ENCODE measurements at places on chromosomes 11 and 22.

- DNase-seq = no peak
Measured at GRCh38 chr11:119204066-119204465, 2.1 kb upstream of the CBL start.

GRCh38 chr11:134017511-134018430, 51.1 kb upstream of the JAM3 start:
- no peak for DNase-seq

- no peak for DNase-seq
Measured at GRCh38 chr11:70146299-70146698, 56.8 kb upstream of the FADD start.

DNA sequence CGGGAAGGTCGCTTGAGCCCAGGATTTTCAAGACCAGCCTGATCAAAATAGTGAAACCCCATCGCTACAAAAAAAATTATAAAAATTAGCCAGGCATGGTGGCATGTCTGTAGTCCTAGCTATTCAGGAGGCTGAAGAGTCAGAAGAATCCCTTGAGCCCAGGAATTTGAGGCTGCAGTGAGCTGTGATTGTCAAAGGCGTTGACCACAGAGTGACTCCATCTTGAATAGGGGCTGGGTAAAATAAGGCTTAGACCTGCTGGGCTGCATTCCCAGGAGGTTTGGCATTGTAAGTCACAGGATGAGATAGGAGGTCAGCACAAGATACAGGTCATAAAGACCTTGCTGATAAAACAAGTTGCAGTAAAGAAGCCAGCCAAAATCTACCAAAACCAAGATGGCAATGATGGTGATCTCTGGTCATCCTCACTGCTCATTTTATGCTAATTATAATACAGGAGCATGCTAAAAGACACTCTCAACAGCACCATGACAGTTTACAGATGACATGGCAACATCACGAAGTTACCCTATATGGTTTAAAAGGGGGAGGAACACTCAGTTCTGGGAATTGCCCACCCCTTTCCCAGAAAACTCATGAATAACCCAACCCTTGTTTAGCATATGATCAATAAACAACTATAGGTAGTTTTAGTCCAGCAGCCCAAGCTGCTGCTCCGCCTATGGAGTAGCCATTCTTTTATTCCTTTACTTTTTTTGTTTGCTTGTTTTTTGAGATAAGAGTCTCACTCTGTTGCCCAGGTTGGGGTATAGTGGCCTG, 2.8 kb upstream of the RDX start:
- DNase-seq = no peak

DNA sequence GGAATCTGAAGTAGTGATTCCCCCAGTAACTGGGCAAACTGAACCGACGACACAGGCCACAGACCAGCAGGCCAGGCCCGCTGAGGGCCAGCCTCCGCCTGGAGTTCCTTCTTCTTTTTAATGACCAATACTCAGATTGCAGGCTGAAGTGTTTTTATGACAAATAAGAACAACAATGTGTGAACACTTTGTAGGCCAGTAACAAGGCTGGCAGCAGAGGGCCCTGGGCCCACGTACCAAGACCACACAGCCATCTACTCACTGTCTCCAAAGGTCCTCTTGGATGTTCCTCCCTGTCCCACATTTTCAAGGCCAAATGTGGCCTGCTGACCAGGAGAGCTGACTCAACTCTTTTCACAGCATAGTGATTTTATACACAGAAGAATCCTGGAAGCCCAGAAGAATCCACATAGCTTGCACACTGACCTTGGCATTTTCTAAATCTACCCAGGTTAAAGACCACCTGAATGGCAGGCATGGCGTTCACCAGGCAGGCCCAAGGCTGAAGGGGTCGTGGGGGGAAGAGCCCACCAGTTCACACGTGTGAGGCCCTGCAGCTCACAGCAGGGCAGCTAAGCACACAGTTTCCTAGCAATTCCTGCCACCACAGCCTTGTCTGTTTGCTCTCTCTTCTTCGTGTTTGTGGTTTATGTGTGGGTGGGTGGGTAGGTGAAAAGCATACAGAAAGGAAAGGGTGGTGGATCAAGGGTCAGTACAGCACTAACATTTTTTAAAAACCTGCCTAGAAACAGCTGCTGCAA, 13.3 kb downstream of the SMCO4 start:
- DNase-seq = no peak

DNA sequence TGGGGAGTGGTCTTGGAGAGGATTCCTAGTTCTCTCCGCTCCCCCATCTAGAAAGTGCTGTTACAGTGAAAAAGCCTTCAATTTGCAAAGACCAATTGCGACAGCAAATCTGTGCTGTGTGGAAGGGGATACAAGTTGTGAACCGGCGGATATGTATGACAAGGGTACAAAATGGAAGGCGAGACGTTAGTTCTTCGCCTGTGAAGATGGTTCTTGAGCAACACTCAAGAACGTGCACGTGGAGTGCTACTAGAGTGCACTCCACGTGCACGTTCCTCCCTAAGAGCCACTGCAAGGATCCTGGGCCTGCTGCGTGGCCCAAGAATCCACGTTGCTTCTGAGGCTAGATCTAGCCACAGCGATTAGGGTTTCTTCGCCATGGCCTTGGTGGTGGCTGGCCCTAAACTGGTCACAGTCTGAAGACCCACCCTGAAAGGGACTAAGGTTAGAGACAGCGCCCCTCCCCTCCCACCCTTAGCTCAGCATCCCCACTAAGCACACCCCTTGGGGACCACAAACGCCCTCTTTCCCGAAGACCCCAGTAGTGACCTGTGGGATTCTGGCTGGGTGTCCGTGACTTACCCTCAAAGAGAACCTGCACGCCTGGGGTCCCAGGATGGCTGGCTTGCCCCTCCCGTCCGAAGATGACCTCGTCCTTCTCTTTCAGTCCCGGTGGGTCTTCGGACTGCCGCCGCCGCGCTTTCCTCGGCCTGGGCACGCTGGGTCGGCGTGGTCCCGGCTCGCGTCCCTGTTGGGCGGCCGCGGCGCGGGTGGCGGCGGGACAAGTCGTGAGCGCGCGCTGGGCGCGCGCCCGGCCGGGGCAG, 519 bp upstream of the PDE3B start:
- no peak for DNase-seq

DNA sequence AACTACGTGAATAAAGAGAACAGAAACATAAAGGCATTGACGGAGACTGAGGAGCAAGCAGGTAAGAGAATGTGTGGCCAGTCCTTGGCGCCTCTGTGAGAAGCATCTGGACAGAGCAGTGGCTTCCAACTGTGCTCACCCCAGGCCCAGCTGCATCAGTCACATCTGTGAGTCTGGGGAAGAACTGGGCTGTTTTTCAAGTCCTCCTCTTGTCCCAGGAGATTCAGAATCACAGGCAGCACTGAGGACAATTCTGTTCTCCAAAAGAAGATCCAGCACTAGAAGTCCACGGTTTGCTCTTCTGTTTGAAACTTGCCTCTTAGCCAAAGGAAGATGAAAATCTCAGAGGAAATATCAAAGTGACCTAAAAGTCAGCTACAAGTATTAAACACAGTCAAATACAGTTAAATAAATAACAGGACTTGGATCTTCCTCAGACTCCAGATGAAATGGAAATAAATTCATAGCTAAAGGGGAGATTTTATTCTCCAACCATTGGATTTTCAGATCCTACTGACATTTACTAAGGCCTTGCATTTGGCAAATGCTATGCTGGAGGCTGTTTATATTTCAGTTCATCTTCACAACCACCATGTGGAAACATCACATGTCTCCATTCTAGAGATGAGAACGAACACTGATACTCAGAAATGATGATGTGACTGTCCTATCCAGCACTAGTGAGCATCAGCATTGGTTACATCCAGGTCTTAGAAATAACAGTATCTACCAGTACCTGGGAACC, 14.1 kb downstream of the FAM181B start:
- DNase-seq = no peak

- no peak for DNase-seq
Measured at GRCh38 chr11:1776944-1777715, 13.4 kb upstream of the CTSD start.

DNA sequence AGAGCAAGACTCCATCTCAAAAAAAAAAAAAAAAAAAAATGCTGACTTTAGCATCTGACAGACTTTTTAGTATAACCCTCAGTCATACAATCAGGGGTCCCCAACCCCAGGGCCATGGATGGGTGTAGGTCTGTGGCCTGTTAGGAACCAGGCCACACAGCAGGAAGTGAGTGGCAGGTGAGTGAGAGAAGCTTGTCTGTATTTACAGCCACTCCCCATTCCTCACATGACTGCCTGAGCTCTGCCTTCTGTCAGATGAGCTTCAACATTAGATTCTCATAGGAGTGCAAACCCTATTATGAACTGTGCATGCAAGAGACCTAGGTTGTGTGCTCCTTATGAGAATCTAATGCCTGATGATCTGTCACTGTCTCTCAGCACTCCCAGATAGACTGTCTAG, 3.3 kb downstream of the FAM227A start:
- DNase-seq = no peak

DNA sequence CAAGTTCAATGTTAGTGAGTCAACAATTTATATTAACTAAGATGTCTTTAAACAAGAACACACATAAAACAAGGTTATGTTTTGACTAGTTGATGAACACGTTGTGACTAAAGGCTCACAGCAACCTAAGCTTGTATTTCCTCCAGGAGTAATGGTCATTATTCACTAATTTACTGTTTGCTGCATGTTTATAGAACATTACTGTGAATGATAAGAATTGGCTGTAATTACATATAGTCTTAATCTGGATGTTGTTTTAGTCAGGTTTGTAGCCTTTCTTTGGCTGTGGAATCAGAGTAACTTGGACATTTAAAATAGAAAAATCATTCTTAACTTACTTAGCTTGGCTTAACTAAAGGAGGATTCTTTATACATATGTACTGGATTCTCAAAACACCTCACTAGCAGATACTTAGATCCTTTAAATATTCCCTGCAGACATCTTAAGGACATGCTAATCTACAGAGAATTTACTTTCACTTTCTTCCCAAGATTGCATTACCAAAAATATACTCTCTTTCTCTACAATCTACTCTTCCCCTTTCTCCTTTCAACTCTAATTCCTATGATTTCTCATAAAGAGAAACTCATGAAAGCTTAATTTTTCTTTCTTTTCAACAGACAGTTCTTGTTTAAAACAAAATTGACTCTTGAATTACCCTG, 319.7 kb upstream of the CTSC start:
- no peak for DNase-seq

- DNase-seq = no peak
Measured at GRCh38 chr22:23071230-23072076, 1.1 kb downstream of the GNAZ start.

GRCh38 chr11:130300567-130300966, 14.2 kb downstream of the ZBTB44 start:
- no peak for DNase-seq

DNA sequence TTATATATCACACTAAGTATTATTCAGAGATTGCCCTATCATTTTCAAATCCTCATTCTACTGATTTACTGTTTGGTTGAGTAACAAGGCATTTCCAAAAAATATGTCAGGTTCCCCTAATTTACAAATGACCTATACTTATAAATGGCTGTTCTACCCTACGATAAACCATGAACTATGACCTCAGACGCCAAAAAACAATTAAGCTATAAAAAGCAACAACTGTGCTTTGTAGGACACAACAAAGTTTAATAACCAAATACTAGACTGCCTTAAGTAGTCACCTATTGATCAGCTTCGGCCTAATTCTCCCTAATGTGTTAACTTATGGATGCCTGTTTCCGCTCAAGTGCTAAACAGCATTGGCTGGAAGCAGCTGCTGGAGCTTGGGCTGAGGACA, 53.2 kb downstream of the PICALM start:
- DNase-seq = no peak

GRCh38 chr11:64870176-64870892, 8.1 kb downstream of the EHD1 start:
- DNase-seq = no peak

- DNase-seq = no peak
Measured at GRCh38 chr22:50271519-50271970, 1.4 kb upstream of the MAPK11 start.

DNA sequence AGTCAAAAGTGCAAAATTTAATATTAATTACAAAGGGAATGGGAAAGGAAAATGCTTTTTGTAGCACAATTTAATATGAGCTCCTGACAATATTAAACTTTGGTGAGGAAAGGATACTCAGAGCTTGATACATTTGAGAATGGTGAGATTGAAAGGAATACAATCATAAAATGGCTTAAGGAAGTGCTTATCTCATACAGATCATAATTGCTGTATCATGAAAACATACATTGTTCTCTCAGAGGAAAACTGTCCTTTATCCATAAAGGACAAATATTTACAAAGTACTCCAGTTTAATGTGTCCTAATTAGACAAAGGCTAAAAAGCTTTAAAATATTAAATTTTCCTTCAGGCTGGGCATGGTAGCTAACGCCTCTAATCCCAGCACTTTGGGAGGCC, 260.4 kb downstream of the TMEM135 start:
- no peak for DNase-seq

- no peak for DNase-seq
Measured at GRCh38 chr11:45599161-45599943, 66.1 kb downstream of the CHST1 start.

DNA sequence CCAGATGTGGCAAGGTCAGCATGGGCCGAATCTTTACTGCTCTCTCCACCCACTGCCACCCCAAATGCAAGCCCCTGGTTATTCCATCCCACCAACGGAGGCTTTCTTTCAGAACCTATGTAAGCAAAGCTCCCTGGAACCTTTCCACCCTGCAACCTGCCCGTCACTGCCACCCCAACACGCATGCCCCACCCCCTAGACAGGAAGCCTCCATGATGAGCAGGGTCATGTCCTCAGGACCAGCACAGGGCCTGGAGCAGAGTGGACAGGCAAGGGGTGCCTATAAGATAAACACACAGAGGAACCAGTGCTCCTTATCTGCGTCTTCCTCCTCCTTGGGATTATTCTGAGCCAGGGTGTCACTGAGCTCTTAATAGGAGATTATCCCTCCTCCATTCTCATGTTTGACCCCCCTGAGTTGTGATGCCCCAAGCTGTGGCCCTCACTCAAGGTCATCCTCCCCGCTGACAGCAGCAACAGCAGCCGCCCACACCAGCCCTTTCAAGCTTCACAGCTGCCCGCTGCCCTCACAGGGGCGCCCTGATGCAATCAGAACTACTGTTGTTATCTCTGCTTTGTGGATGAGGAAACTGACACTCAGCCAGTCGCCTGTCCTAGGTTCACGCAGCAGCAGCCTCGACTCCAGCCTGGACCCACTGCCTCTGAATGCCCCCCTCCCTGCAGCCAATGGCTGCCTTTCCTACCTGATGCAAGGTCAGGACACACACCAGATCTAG, 647.3 kb downstream of the TBC1D22A start:
- no peak for DNase-seq

GRCh38 chr11:74397501-74398243, 561 bp downstream of the PGM2L1 start:
- no peak for DNase-seq

GRCh38 chr22:28268171-28268570, 349.1 kb upstream of the PITPNB start:
- DNase-seq = no peak

DNA sequence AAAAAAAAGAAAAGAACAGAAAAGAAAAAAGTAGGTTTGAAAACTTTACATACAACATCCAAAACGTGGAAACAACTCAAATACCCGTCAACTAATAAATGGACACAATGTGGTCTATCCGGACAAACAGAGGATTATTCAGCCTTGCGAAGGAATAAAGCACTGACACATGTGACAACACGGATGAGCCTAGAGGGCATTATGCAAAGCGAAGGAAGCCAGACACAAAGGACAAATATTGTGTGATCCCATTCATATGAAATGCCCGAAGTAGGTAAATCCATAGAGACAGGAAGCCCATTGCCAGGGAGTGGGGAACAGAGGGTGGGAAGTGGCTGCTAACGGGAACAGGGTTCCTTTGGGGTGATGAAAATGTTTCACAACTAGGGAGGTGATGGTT, 11.8 kb downstream of the RFPL1 start:
- no peak for DNase-seq

GRCh38 chr22:25736378-25737011, 5.5 kb upstream of the MYO18B start:
- DNase-seq = no peak

All from AG04449 (cell line).